ENCODE measurements at places on chromosomes 1 and 21.

GRCh38 chr1:2073382-2074230, 23.4 kb downstream of the PRKCZ start:
- no peak for DNase-seq

- no peak for DNase-seq
Measured at GRCh38 chr1:69982992-69983391, 222.4 kb downstream of the LRRC40 start.

DNA sequence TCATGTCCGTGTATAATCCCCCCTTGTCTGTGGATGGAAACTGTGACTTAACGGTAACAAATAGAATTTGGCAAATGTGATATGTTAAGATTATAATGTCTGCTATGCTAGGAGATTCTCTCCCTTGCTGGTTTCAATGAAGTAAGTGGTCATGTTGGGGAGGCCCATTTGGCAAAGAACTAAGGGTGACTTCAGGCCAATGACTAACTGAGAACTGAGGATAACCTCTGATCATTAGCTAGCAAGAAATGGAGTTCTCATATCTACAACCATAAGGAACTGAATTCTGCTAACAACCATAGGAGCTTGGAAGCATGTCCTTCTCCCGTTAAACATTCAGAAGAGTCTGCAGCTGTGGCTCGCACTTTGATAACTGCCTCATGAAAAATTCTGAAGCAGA, 2.3 kb downstream of the IFI44L start:
- no peak for DNase-seq

DNA sequence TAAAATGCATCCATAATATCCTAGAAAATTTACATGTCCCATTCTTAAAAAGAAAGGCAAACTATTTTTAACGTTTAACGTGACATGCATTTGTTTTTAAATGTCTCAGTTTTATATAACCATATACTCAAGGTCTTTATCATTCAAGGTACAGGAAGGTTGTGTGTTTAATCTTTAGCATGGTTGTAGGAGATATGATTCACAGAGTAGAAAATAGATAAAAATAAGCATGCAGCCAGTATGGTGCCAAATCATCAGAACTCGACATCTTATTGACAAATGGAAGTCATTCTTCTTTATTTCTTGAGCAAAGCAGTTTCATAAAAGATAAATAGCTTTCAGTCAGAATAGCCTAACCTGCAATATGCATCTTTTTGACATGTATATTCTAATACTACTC, 51.0 kb downstream of the SAMSN1 start:
- DNase-seq: no peak

All from ELF-1 (cell line).